ENCODE measurements at places on chromosomes 12 and 14.

DNA sequence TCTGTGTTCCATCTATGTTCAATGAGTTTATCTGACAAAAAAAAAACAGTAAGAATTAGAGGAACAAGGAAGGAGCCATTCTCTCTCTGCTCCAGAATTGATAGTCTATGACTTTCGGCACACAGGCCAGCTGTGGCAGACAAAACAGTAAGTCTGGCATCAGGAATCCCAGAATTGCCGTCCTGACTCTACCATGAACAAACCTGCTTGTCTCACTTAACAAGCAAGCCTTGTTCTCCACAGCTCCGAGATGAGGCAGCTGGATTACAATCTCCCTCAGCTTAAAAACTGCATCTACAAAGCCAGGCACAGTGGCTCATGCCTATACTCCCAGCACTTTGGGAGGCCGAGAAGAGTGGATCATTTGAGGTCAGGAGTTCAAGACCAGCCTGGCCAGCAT lies 153.6 kb upstream of the TMCC3 start:
- H3K27me3 ChIP-seq: no peaks in the 10 kb centered on the region
- DNase-seq: no peak
- H3K36me3 ChIP-seq: no peaks in the 10 kb centered on the region
- no peak overlapping the region for H3K27ac ChIP-seq

GRCh38 chr14:63174760-63175191 lies 29.5 kb upstream of the RHOJ start:
- peaks cover 8% of the 10 kb centered on the region for H3K4me1 ChIP-seq
- H3K27me3 ChIP-seq: no peaks in the 10 kb centered on the region
- peak; percentile 84 for DNase-seq
- H3K4me3 ChIP-seq: no peak overlapping the region

DNA sequence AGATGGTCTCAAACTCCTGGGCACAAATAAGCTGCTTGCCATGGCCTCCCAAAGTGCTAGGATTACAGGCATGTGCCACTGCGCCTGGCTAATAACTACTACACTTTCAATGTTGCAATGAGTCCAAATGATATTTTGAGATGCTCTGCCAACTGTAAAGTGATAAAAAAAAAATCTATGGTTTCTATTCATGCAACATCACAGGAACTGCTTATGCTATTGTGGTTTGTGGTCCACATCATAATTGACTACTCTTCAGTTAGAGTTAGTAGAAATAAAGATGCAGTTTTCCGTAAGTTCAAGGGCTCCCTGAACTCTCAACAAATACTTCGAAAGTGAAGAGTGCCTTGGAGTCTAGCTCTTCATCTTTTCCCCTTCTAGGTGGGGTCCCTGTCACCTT lies 239.4 kb downstream of the C12orf75 start:
- H3K36me3 ChIP-seq: no peaks in the 10 kb centered on the region
- no peak overlapping the region for H3K4me3 ChIP-seq
- H3K27me3 ChIP-seq: peaks cover 2% of the 10 kb centered on the region
- H3K27ac ChIP-seq: no peak overlapping the region
- H3K4me1 ChIP-seq: peaks cover 5% of the 10 kb centered on the region

DNA sequence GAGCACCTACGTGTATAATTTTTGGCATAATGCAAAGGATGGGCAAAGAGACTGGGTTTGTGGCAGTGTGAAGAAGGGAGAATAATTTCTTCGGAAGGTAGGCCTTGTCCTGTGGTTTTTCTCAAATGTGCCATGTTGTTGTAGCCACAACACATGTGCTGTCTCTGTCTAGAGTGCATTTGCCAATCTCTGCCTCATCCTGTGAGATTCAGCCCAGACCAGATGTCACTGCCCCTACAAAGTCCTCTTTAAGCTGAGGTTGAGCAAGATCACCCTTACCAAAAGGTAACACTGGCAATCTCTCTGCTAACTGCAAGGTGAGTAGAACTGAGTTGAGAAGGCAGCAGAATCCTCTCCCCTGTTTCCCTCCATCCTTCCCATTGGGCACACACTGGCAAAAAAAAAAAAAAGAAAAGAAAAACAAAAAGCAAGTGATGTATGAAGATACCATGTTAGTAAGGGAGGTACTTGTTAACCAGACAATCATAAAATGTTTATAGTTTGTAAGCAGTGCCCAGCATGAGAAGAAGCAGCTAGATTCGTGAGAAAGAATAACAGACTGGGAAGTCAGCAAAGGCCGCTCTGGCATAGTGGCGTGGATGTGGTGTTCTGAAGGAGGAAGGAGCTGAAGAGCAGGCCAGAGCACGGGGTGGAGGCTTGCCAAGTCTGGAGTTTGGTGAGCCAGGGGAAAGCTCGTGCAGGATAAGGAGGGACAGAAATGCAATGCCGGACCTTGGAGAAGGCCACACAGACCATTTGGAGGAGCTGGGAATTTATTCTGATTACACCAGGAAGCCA lies 18.9 kb downstream of the DYRK2 start:
- H3K4me1 ChIP-seq: peaks cover 2% of the 10 kb centered on the region
- H3K4me3 ChIP-seq: no peak overlapping the region
- H3K27ac ChIP-seq: no peak overlapping the region

DNA sequence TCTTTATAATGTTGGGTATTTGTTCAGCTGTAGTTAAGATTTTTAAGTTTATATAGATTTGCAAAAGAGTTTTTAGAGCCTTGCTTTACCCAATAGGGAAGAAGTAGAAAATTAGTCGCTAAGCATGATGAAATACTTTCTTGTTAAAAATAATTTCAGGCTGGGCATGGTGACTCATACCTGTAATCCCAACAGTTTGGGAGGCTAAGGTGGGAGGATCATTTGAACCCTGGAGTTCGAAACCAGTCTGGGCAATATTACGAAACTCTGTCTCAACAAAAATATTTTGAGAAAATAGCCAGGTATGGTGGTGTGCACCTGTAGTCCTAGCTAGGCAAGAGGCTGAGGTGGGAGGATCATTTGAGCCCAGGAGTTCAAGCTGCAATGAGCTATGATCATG lies 18.7 kb upstream of the SCFD1 start:
- no peaks in the 10 kb centered on the region for H3K4me1 ChIP-seq
- H3K27me3 ChIP-seq: no peaks in the 10 kb centered on the region
- DNase-seq: no peak

DNA sequence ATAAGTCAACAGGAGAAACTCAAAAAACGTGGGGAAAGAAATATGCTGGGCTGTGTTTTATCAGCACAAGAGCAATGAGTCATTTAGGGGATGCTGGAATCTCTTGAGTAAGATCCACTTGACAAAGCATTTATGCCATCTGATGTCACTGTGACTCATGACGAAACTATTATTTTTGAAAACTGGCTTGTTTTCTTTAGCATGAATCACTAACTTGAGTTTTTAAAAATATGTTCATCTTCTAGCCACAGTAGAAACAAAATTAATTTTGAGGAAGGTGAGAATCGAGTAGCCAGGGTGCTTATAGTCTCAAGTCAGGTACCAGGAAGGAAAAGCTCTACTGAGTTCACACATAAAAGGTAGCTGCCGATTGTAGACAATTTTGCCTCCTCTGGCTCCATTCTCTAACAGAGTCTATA lies 456.2 kb upstream of the MGAT4C start:
- H3K4me3 ChIP-seq: no peak overlapping the region
- peak; percentile 17 for DNase-seq
- H3K27me3 ChIP-seq: no peaks in the 10 kb centered on the region
- H3K4me1 ChIP-seq: no peaks in the 10 kb centered on the region
- no peak overlapping the region for H3K27ac ChIP-seq
- H3K36me3 ChIP-seq: no peaks in the 10 kb centered on the region

- H3K27me3 ChIP-seq: no peaks in the 10 kb centered on the region
- peak; percentile 55 for DNase-seq
- H3K36me3 ChIP-seq: no peaks in the 10 kb centered on the region
- H3K4me3 ChIP-seq: no peak overlapping the region
- H3K4me1 ChIP-seq: peaks cover 14% of the 10 kb centered on the region
Measured at GRCh38 chr14:28468191-28469151, 298.1 kb upstream of the FOXG1 start.

DNA sequence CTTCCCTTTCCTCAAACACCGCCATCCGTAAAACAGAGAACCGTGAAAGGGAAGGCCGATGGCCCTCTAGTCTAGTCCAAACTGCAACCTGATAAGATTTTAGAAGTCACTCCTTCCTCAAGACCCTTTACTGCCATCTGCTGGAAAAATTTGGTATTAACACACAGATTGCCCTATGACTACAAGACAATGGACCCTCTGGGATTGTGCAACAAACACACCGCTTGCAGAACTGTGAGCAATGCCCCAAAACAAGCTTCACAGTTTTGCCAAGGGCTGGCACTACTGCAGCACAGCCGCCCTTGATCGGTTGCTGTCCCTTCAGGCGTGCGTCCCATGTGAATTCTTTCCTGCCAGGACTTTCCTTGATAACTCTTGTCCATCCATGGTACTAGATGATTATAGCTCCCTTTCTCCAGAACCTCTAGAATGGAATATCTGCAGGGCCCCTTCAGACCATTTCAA lies 23.1 kb downstream of the LLPH start:
- no peaks in the 10 kb centered on the region for H3K36me3 ChIP-seq
- no peak overlapping the region for H3K27ac ChIP-seq
- no peaks in the 10 kb centered on the region for H3K4me1 ChIP-seq

DNA sequence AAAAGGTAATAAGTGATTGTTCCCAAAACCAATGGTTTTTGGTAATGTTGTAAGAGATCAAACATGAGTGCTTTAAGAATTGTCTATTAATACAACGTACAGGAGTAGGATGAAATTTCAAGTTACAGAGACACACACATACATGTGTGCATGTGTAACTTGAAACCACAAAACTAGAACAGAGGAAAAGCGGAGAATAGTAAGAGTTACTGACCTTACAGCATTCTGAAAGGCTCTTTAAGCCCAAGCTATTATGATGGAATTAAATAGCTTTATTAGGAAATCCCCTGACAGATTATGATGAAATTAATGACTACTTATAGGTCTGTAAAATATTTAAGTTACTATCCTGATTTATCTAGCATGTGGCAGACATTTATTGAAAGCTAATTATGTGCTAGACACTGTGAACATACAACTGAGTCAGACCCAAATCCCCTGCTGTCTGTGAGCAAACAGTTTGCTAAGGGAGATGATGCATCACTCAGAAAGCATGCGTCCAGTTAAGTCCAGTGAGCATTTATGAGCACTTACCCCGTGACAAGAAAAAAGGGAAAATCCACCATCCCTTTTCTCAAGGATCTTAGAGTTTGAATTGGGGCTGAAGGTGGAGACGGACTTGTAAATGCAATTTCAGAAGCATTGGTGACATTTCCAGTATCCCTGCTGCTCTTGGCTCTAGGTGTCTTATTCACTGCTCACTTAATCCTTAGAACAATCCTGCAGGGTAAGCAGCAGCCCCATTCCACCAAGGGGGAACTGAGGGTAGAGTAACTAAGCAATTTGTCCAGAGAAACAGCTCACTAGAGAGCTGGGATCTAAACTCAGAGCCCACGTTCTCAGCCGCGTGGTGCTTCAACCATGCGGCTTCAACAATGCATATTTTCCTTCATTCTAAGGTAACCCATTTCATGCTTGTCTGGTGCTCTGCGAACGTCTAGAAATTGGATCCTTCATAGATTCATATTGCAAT lies 117.4 kb downstream of the EML1 start:
- DNase-seq: no peak
- no peaks in the 10 kb centered on the region for H3K4me1 ChIP-seq
- H3K4me3 ChIP-seq: no peak overlapping the region
- H3K27me3 ChIP-seq: no peaks in the 10 kb centered on the region

GRCh38 chr12:85147331-85147730 lies 111.2 kb downstream of the LRRIQ1 start:
- H3K4me3 ChIP-seq: no peak overlapping the region
- no peaks in the 10 kb centered on the region for H3K36me3 ChIP-seq
- H3K27ac ChIP-seq: no peak overlapping the region
- DNase-seq: no peak

DNA sequence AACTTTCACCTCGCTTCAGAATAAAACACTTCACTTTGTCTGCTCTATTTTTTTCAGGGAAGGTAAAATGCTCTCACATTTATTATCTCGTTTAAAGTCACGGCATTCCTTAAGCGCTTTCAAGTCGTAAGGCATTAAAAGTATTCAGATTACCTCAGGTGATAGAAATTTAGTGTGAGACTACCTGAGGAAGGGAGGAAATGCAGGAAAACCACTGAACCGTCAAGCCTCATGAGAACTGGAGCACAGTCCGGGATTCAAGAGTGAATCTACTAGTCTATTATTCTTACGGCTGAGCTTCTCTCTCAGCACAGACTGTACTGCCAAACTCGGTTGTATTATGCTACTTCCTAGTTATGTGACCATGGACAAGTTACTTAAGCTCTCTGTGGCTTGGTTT lies 8.3 kb upstream of the PPFIBP1 start:
- H3K4me3 ChIP-seq: no peak overlapping the region
- no peak for DNase-seq
- H3K36me3 ChIP-seq: no peaks in the 10 kb centered on the region
- no peaks in the 10 kb centered on the region for H3K27me3 ChIP-seq
- no peak overlapping the region for H3K27ac ChIP-seq

DNA sequence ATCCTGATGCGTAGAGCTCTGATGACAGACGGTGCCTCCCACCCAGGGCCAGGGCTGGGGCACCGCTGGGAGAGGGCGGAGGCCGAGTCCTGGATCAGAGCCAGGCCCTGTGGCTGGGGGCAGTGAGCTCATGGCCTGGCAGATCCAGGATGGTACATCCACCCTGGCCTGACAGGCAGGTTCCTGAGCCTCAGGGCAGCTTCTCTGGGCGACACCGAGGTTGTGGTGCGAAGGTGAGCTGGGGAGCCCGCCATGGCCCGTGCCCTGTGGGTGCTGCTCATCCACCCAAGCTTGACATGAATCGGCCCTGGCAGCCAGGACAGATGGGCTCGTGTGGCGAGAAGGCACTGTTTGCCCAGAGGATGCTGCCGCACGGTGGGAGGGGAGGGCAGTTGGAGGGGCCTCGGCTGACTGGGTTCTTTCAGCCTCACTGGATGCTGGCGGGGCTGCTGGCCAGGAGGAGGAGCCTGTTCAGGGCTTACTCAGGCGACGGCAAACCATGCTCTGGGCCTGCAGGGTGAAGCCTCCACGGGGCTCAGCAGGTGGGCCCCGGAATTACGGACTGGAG lies 16.6 kb downstream of the LRTM2 start:
- no peak overlapping the region for H3K4me3 ChIP-seq
- H3K36me3 ChIP-seq: no peaks in the 10 kb centered on the region
- H3K27ac ChIP-seq: no peak overlapping the region
- peaks cover 3% of the 10 kb centered on the region for H3K4me1 ChIP-seq
- H3K27me3 ChIP-seq: peaks cover 20% of the 10 kb centered on the region

DNA sequence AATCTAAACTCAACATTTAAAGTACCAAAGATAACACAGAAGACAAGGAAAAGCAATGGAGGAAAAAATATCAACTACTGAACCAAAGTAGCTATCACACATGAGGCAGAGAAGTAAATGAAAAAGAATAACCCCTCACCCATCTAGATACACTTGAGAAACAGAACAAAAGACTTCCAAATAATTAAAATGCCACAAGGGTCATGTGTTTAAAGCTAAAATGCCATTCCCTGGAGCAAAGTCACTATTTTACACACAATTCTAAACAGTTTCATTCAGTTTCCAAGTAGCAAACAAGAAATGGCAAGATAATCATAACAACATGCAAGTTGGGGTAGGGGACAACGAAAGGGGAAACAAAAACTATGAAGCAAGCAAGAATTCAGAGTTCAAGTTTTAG lies 12.0 kb downstream of the OSBPL8 start:
- H3K27ac ChIP-seq: no peak overlapping the region
- no peaks in the 10 kb centered on the region for H3K27me3 ChIP-seq
- no peak for DNase-seq
- H3K36me3 ChIP-seq: no peaks in the 10 kb centered on the region
- H3K4me3 ChIP-seq: no peak overlapping the region

Data from muscle of leg (tissue), 16 donors.